Heart left ventricle (tissue), 16 donors: ENCODE measurements at places on chromosomes 3 and 15. TPM values are rescaled to one million over a fixed set of nuclear protein-coding genes. Genes with fewer than 3 reads are reported as not detected.

Gene CCDC54
- not detected for total RNA-seq

Gene MAGEL2
- 0.15 TPM for total RNA-seq

Gene PARP15
- 0.23 TPM for total RNA-seq

Gene COLQ
- 33.0 TPM for total RNA-seq

GRCh38 chr15:31402003-31402402, 75.4 kb downstream of the KLF13 start:
- no peak for DNase-seq

DNA sequence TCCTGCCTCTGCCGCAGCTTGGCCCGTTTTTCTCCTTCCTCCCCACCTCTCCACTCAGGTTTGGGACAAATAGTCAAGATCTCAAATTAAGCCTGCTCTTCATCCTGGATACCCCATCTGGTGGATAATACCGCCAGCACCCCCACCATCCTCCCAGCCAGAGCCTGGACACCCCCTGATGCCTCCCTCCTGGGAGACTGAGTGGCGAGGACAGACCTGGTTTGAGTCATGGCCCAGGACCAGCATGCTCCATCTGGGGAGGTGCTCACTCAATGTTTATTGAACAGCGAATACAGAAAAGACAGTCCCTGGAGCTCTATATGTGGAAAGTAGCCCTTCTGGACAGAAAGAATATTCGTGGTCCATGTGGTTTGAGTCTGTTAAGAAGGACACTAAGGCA, 23.3 kb downstream of the CTSH start:
- no peak for DNase-seq

DNA sequence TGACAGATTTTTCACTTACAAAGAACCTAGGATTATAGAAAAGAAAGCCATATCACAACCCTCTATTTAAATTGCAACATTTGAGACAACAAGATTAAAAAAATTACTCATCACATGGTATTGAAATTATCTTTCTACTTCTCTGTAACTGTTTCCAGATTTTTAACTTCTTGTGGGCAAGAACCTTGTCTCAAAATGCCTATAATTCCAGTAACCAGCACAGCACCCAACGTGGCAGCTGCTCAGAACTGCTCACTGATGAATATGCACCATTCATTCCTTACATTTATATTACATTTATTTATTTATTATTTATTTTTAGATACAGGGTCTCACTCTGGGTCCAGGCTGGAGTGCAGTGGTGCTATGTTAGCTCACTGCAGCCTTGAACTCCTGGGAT, 216.1 kb downstream of the THRB start:
- no peak for DNase-seq

DNA sequence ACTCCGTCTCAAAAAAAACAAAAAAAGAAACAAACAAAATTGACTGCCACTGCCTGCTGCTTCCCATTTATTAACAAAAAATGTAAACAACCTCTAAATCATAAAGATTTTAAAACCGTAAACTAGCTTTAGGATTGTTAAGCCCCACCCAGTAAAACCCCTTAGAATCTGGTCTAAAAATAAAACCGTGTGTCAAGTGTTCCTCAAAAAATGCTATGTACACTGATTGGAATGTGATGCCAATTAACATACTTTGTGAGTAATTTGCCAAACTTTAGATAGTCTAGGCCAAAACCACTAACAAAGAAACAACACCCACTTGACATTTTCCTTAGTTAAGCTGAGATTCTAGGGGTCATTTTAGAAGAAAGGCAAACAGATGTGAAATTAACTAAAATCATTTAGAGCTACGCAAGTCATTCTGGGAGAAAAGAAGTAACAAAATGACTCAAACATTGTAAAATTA, 5.3 kb downstream of the RAF1 start:
- DNase-seq = no peak

DNA sequence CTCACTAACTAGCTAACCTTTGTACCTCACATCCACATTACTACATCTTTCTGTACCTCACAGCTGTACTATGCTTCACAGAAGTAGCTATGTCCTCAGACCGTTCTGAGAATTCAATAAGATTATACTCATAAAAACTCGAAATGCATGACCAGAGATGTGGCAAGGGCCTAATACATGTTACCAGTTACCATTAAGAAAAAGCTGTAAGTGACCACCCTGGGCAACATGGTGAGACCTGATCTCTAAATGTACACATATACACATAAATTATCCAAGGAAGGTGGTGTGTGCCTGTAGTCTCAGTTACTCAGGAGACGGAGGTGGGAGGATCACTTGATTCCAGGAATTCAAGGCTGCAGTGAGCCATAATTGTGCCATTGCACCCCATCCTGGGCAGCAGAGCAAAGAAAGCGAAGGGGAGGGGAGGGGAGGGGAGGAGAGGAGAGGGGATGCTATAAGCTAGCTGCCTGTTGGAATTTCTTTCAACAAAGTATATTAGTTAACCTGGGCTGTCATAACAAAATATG, 482.6 kb upstream of the ZNF717 start:
- DNase-seq = no peak

DNA sequence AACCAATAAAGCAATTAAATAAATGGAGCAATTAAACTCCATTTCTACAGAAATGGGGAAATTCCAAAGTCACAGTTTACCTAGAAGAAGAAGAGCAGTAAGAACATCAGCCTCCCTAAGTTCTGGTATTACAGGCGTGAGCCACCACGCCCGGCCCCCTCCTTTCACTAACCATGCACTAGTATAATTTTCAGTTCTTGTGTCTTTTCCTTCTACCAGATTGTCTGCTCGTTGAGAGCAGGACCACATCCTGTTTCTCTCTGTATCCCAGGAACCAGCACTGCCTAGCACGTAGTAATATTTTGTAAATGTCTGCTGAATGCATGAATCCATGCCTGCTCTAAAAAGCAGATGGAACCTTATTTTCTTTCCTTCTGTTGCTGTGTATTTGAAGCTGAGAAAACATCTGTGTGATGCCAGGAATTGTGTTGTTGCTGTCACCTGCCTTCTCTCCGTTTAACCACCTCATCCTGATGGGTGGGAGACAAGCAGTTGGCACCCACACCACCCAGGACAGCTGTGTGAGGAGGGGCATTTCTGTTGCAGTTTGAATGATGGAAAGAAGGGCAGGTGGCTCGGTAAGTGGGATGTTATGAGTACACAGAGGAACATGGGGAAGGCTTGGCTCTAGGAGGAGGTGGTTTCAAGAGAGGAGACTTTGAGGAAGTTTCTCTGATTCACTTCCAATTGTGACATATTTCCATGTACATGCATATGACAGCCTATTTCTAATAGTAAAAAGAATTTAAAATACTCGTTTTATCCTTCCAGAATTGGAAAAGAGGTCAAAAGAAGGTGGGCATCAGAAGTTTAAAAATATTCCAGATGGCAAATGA, 30.1 kb downstream of the PXYLP1 start:
- DNase-seq = no peak

- DNase-seq = no peak
These were observed 73.0 kb downstream of the SCN11A start for GRCh38 chr3:38978729-38979128.
